ENCODE measurements at places on chromosomes 13 and 19.

DNA sequence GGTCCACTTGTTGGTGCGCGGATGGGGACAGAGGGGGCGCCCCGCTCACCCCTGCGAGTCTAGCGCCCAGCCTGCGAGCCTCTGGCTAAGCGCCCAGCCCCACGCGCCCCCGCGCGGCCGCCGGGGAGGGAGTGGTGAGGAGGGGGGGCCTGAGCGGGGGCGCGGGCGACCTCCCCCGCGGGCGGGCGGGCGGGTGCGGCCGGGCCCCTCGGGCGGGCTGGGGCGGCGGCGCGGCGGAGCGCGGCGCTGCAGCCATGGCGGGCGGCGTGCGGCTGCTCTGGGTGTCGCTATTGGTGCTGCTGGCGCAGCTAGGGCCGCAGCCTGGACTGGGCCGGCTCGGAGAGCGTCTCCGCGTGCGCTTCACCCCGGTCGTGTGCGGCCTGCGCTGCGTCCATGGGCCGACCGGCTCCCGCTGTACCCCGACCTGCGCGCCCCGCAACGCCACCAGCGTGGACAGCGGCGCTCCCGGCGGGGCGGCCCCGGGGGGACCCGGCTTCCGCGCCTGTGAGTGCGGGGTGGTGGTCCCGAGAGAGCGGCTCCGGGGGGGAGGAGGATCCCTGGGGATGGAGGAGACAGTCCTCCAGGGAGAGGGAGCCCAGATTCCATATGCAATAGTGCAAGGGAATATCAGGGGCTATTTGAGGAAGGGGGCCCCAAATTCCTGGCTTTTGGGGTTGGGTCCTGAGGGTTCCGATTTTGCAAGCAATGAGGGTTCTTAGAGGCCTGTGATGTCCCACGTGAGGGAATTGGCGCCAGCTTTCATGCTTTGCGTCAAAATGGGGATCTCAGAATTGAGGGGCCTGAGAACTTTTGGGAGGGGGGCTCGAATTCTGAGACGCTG is at the start of gene LTBP4:
Gene LTBP4, plus strand, starts transcription at position 236 of the 841 bp plus-strand sequence. Its CDS starts 19 bp downstream, at position 255.
- no peak for DNase-seq

GRCh38 chr19:16018801-16019551 is 57.3 kb upstream of the TPM4 start:
- peak; percentile 66 for DNase-seq

GRCh38 chr19:39970425-39970674 is 615 bp upstream of the PSMC4 start:
- no peak for DNase-seq

DNA sequence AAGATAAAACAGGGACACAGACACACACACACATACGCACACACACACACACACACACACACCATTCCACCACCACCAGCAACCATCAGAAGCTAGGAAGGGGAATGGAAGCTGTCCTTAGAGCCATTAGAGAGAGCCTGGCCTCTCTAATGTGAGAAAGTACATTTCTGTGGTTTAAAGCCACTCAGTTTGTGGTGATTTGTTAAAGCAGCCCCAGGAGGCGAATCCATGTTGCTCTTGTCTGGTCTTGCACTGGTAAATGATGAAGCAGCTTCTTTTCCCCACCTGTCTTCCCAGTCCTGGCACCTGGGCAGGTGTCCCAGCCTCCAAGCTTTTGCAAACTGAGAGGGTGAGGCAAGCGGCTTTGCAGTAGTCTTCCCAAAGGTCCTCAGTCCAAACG is 118.9 kb upstream of the KL start:
- no peak for DNase-seq

GRCh38 chr13:113641426-113641825 is 16.6 kb downstream of the ATP4B start:
- peak; percentile 39 for DNase-seq

DNA sequence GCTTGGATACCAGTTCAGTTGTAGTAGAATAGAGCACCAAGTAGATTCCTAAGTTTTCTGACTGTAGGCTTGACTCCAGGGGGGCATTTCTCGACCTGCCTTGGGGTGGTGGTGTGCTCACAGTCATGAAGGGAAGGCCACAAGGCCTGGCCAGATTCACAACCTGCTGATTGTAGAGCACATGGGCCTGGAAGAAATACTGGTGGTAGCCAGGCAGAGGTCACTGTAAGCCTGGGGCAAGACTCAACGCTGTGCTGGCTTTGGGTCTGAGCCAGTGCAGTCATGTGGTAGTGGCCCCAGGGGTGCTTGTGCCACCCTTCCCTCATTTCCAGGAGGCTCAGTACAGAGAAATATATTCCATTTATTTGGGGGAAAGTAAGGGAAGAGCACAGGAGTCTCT is 832.3 kb upstream of the SLC10A2 start:
- DNase-seq: no peak
